ENCODE measurements at places on chromosomes 11 and 22. TPM values are rescaled to one million over a fixed set of nuclear protein-coding genes. Genes with fewer than 3 reads are reported as not detected.
A peak's percentile ranks its signal among the peaks of the same experiment; 100 is the strongest.

DNA sequence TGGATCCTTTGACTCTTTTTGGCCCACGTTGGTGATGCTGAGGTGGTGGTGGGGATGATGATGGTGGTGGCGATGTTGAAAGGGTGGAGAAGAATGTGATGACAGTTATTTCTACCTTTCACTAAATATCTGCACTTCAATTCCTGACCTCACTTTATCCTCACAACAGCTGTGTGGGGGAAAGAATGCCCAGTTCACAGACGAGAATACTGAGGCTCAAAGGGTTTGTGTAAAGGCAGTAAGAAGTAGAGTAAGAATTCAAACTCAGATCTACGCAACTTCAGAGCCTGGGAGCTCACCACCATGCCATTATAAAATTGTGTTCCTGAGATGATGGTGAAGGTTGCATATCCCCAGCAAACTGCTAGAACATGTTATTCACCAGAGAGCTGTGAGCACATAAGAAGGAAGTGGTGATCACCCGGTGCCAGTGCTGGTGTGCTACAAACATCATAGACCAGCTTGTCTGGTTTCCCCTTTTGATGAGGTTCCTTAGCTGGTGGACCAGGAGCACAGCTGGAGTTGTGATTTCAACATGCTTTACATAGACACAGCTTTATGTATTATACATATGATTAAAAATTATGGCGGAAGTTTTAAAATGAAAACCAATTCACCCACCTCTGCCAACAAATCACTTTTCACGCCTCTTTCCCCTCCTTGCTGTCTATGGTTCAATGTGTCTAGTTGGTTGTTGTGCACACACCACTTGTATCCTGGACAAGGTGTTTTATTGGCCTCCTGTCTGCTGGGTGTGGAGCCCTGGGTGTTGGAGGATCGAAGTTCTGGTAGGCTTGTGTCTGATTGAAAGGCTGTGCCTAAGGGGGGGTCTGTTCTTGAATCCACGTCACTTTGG is 6.2 kb downstream of the ST14 start:
- no peaks in the 10 kb centered on the region for H3K27me3 ChIP-seq
- H3K36me3 ChIP-seq: no peaks in the 10 kb centered on the region
- no peak for DNase-seq
- no peaks in the 10 kb centered on the region for H3K4me1 ChIP-seq
- no peak overlapping the region for H3K4me3 ChIP-seq

DNA sequence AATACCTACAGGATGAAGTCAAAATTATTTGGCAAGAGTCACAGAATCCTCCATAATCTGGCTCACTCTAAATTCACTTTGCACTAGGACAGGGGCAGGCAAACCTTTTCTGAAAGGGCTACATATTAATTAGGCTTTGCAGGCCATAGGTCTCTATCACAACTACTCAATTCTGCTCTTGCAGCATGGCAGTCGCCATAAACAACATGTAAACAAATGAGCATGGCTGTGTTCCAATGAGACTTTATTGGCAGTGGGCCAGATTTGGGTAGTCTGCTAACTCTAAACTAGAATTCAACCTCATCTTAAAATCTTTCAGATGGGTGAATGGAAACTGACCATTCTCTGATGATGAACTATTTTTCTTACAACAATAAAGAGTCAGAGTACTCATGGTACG is 5.8 kb downstream of the THRSP start:
- H3K4me3 ChIP-seq: no peak overlapping the region
- no peaks in the 10 kb centered on the region for H3K27me3 ChIP-seq
- H3K36me3 ChIP-seq: no peaks in the 10 kb centered on the region
- no peaks in the 10 kb centered on the region for H3K4me1 ChIP-seq

- no peak for DNase-seq
- H3K27me3 ChIP-seq: no peaks in the 10 kb centered on the region
- no peak overlapping the region for H3K27ac ChIP-seq
- H3K36me3 ChIP-seq: no peaks in the 10 kb centered on the region
- no peak overlapping the region for H3K4me3 ChIP-seq
- no peaks in the 10 kb centered on the region for H3K4me1 ChIP-seq
These were observed 30.0 kb upstream of the PTPRJ start for GRCh38 chr11:47950396-47950795.

GRCh38 chr11:120909676-120910416 is 114.1 kb upstream of the TBCEL start:
- H3K27me3 ChIP-seq: no peaks in the 10 kb centered on the region
- H3K4me1 ChIP-seq: no peaks in the 10 kb centered on the region
- H3K4me3 ChIP-seq: no peak overlapping the region
- no peaks in the 10 kb centered on the region for H3K36me3 ChIP-seq
- DNase-seq: no peak

PAMR1 gene
- 0.55 TPM for total RNA-seq

- H3K4me3 ChIP-seq: no peak overlapping the region
- H3K4me1 ChIP-seq: peaks cover 7% of the 10 kb centered on the region
- no peaks in the 10 kb centered on the region for H3K36me3 ChIP-seq
- H3K27me3 ChIP-seq: no peaks in the 10 kb centered on the region
- H3K27ac ChIP-seq: no peak overlapping the region
- DNase-seq: no peak
These were observed 3.4 kb upstream of the TAB1 start for GRCh38 chr22:39395936-39396796.

GRCh38 chr11:19499999-19500398 is 212.6 kb upstream of the NAV2 start:
- no peaks in the 10 kb centered on the region for H3K4me1 ChIP-seq
- no peak overlapping the region for H3K4me3 ChIP-seq
- H3K36me3 ChIP-seq: no peaks in the 10 kb centered on the region
- no peak for DNase-seq
- no peak overlapping the region for H3K27ac ChIP-seq
- H3K27me3 ChIP-seq: no peaks in the 10 kb centered on the region

CD3G gene
- total RNA-seq: 0.99 TPM

DNA sequence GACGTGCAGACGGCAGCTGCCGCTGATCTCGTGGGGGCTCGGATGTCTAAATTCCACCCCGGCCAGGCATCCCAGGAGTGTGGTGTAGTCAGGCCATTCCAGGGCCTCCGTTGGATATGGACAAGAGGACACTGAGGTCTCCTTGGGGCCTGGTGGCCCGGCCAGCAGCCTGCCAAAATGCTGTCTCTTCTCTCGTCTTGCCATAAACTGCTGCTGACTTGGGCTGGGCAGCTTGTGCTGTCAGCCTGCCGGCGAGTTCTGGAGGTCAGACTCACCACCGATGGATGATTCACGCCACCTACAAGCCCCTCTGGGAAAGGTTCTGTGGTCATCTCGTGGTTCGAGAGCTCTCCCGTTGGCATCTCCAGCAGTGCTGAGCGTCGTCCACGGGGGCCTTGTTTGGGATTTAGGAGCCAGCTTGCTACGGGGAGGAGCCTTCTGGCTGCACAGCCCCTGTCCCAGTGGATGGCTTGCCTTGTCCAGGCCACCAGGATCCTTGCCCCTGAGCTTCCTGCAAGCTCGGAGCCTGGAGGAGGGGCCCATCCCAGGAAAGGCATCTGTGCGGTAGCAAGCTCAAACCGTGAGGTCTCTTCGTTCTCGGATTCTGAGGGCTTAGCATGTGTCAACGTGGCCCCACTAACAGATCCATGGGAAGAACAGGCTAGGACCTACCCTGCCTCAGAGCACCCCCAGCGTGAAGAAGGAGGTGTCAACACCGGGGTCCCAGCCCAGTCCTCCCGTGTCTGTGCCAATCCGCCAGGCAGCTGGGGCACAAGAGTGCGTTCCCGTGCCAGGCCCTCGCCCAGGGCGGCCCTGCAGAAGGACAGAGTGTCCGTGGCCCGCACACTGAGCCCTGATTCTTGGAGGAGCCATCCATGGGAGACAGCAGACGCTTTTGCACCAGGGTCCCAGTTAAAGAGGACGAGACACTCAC is 1114.1 kb downstream of the BRD1 start:
- H3K27ac ChIP-seq: no peak overlapping the region
- H3K4me3 ChIP-seq: no peak overlapping the region
- H3K27me3 ChIP-seq: no peaks in the 10 kb centered on the region
- no peaks in the 10 kb centered on the region for H3K36me3 ChIP-seq

GRCh38 chr22:30310881-30311771 is 15.6 kb downstream of the TBC1D10A start:
- peak overlapping the region; percentile 63 for H3K27ac ChIP-seq
- no peaks in the 10 kb centered on the region for H3K27me3 ChIP-seq
- no peaks in the 10 kb centered on the region for H3K36me3 ChIP-seq
- no peak overlapping the region for H3K4me3 ChIP-seq
- peaks cover 63% of the 10 kb centered on the region for H3K4me1 ChIP-seq

DNA sequence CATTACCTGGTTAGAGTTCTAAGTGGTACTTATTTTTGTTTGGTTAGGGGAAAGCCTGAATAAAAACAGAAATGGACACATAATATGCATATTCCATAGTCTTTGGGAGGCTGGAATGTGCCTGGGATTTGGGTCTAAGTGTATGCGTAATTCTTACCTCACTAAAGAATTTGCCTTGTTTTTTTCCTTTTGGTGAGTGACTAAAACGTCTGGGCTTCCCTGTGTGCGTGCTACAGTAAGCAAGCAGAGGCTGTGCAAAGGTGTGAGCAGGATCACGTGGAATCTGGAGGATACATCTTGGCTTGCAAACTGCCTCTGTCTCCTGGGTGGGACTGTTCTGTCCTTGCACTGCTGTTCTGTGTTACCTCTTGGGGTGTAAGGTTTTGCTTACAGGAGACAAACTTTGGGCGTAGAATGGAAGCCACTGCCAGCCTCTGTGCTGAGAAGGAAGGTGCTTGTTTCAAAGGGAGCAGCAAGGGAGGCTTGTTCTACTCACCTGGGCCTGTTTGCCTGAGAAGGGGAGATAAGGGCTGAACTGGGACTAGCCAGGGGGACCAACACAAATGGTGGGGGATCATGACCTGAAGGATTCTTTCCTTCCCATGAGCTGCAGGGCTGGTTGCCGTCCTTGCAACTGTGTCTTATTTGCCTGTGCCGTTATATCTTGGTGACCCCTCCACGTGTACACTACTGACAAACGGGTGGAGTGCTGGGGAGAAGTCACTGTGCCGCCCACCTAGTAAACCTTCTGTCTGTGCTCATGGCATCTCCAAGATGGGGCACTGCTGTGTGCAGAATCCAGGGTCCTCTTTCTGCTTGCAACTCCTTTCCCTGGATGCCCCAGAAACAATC is 4.5 kb downstream of the NEAT1 start:
- peak overlapping the region; percentile 94 for H3K27ac ChIP-seq
- peak overlapping the region; percentile 86 for H3K4me3 ChIP-seq
- H3K27me3 ChIP-seq: no peaks in the 10 kb centered on the region
- DNase-seq: peak; percentile 48
- peaks cover 30% of the 10 kb centered on the region for H3K4me1 ChIP-seq

SLC22A8 gene
- total RNA-seq: not detected

GRCh38 chr11:74754507-74755252 is 6.0 kb downstream of the RNF169 start:
- no peaks in the 10 kb centered on the region for H3K27me3 ChIP-seq
- no peaks in the 10 kb centered on the region for H3K4me1 ChIP-seq
- H3K36me3 ChIP-seq: no peaks in the 10 kb centered on the region
- H3K4me3 ChIP-seq: no peak overlapping the region
- no peak for DNase-seq
- H3K27ac ChIP-seq: no peak overlapping the region

DNA sequence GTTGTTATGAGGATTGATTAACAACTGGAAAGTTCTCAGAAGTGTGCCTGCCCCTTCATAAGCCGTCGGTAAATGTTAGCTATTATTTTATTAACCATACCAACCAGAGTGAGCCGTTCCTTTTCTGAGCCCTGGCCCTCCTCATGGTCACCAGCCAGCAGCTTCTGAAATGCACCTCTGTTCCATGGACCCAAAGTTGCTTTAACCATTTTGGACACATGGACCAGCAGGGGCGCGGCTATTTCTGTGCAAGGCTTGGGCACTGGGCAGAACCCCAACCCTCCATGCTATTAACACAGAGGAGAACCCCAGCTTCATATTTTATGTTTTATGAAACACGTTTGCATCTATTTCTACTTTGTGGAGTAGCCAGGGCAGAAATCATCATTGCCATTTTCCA is 18.6 kb upstream of the SCGB1A1 start:
- no peaks in the 10 kb centered on the region for H3K36me3 ChIP-seq
- no peak overlapping the region for H3K4me3 ChIP-seq
- no peak for DNase-seq
- H3K27ac ChIP-seq: peak overlapping the region; percentile 33
- H3K4me1 ChIP-seq: peaks cover 70% of the 10 kb centered on the region
- no peaks in the 10 kb centered on the region for H3K27me3 ChIP-seq

OR9I1 gene
- not detected for total RNA-seq

DNA sequence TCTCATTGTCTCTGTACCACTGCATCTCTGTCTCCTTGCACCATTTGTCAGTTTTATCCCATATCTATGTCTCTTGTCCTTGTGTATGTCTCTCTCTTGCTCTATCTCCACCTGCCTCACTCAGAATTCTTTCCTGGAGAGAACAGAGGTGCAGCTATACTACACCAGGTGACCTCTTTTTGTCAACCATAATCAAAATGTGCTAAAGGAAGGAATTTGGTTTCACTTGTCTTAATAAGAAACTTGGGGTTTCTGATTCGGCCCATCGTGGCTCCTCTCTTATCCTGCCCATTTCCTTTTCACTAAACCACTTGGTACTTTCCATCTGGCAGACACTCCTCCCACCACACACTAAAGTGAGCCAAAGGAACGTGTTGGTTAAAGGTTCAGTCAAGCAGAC is 2.0 kb upstream of the C11orf42 start:
- H3K36me3 ChIP-seq: no peaks in the 10 kb centered on the region
- no peak overlapping the region for H3K4me3 ChIP-seq
- DNase-seq: no peak
- H3K4me1 ChIP-seq: no peaks in the 10 kb centered on the region

GRCh38 chr11:74468936-74469335 is 1.6 kb upstream of the KCNE3 start:
- H3K27ac ChIP-seq: no peak overlapping the region
- peaks cover 14% of the 10 kb centered on the region for H3K4me1 ChIP-seq
- H3K27me3 ChIP-seq: no peaks in the 10 kb centered on the region
- no peak for DNase-seq
- no peaks in the 10 kb centered on the region for H3K36me3 ChIP-seq
- H3K4me3 ChIP-seq: no peak overlapping the region

OR2D2 gene
- 2.8 TPM for total RNA-seq

DNA sequence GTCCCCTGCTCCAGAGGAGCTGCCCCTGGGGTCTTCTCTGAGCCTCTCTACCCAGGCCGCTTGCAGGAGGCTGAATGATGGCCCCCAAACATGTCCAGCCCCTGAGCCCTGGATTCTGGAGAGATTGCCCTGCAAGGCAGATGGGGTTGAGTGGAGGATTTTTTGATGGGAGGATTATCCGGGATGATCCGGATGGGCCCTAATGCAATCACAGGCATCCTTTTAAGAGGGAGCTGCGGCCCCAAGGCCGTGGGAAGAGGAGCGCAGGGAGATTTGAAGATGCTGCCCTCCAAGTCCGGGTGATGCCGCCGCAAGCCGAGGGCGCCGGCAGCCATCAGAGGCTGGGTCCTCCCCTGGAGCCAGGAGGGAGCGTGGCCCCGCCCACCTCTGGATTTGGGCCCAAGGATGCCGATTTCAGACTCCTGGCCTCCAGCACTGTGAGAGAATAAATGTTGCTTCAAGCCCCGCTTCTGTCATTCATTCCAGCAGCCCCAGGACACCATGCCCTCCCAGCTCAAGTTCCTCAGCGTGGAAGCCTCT is 66.0 kb downstream of the WNT7B start:
- no peak for DNase-seq
- H3K27me3 ChIP-seq: no peaks in the 10 kb centered on the region
- no peak overlapping the region for H3K27ac ChIP-seq
- no peak overlapping the region for H3K4me3 ChIP-seq
- no peaks in the 10 kb centered on the region for H3K36me3 ChIP-seq

ISX gene
- total RNA-seq: not detected

- no peaks in the 10 kb centered on the region for H3K27me3 ChIP-seq
- no peak overlapping the region for H3K27ac ChIP-seq
- H3K4me3 ChIP-seq: no peak overlapping the region
- no peaks in the 10 kb centered on the region for H3K4me1 ChIP-seq
- H3K36me3 ChIP-seq: no peaks in the 10 kb centered on the region
These were observed 186.2 kb downstream of the CWF19L2 start for GRCh38 chr11:107271425-107271824.
